ENCODE measurements at places on chromosomes 5 and 9. TPM values are rescaled to one million over a fixed set of nuclear protein-coding genes. Genes with fewer than 3 reads are reported as not detected.

The ARL15 gene
- 15.3 TPM for total RNA-seq

The SPINK1 gene
- total RNA-seq: not detected

The ABCA1 gene
- 11.6 TPM for total RNA-seq

The CAVIN4 gene
- 0.60 TPM for total RNA-seq

The PARP8 gene
- total RNA-seq: 5.7 TPM

The SUSD1 gene
- 1.8 TPM for total RNA-seq

The PCDHGA10 gene
- 1.9 TPM for total RNA-seq

The CCL19 gene
- total RNA-seq: not detected

The NSD1 gene
- total RNA-seq: 27.6 TPM

The IFNA21 gene
- not detected for total RNA-seq

The GRM6 gene
- total RNA-seq: not detected

The THBS4 gene
- 0.43 TPM for total RNA-seq

The TCF7 gene
- 1.5 TPM for total RNA-seq

The DRD1 gene
- 0.25 TPM for total RNA-seq

The FAM151B gene
- 2.4 TPM for total RNA-seq

The SOHLH1 gene
- not detected for total RNA-seq

The JAKMIP2 gene
- total RNA-seq: 8.4 TPM

The LAMC3 gene
- 0.49 TPM for total RNA-seq

The IRX1 gene
- total RNA-seq: 17.1 TPM

The PCDHGA7 gene
- total RNA-seq: 0.29 TPM
